ENCODE measurements at places on chromosomes 2 and 18.

- DNase-seq: no peak
Measured at GRCh38 chr2:28545590-28546200, 49.8 kb downstream of the PLB1 start.

DNA sequence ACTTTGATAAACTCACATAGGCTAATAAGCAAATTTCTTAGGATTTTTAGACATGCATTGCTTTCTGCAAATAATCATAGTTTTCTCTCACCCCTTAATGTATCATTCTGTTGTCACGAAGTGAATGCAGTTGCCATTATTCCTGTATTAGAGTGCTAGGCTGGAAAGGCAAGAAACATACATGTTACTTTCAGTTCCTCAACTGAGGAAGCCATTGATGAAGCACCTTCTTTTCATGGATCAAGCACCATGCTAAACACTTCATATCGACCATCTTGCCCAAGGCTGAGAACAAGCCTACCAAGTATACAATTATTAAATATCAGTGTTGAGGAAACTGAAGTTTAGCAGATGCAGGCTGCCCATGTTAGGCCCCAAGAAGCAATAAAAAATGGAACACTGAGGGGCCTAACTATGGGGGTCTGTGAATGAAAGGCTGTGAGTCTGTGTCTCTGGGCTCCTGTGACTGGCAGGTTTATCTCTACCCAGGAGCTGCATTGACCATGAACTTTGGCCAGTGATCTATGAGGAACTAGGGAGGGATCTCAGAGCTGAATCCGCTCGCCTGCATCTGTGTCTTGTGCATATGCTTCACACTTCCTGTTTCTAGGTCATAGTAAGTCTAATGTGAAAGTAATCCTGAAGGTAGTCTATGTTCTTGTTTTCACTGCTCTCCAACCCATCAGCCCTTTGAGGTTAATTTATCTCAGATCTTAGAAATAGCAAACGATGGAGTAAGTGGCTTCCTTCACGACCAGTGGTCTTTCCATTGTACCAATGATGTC, 16.0 kb upstream of the TSPYL6 start:
- no peak for DNase-seq

- DNase-seq: no peak
Measured at GRCh38 chr2:55954306-55955035, 30.9 kb upstream of the EFEMP1 start.

GRCh38 chr2:31440764-31441163, 26.2 kb upstream of the XDH start:
- no peak for DNase-seq

- peak; percentile 83 for DNase-seq
Measured at GRCh38 chr2:29455200-29455860, 340.1 kb downstream of the CLIP4 start.

DNA sequence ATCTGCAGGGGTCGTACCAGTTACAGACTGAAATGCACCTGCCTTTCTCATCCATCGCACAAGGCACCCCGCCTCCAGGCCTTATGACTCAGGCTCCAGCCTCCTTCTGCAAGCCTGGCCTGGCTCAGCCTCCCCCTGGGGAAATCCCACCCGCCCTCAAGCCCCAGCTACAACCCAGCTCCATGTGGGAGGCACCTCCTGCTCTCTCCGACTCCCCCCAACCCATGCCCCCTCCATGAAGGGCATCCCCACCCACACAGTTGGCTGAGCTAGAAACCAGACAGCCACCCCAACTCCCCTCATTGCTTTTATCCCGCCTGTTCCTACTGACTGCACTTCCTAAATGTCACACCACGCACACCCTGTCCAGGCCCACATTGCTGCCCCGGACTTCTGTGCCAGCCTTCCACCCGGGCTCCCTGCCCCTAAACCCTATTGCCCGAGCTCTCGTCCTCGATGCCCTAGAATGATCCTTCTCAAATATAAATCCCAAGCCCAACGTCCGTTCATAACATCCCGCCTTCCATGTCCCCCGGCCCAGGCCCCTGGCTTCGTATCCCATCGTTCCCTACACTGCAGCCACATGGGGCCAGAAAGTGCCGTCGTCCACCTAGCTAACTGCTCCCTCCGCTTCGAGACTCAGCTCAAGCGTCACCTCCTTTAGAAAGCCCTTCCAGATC, 9.9 kb downstream of the DNMT3A start:
- DNase-seq: no peak

GRCh38 chr18:24246143-24246542, 107.3 kb downstream of the CABYR start:
- DNase-seq: no peak

DNA sequence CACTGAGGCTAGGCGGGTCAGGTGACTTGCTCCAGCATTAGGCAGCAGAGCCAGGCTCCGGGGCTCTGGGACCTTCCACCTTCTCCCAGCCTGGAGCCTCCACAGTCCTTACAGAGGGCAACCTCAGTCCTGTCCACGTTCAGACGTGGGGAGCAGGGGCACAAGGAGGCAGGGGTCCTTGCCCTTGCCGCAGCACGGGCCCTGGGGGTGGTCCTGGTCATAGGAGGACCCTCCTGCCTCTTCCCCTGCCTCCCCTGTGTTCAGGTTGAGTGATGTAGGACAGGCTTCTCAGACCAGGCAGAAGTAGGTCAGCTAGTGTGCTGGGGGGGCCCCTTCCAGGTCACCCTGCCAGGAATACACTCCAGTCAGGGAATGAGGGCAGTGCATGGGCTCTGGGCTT, 5.4 kb upstream of the ARHGEF4 start:
- DNase-seq: no peak

- no peak for DNase-seq
Measured at GRCh38 chr2:147294825-147295392, 549.9 kb upstream of the ACVR2A start.

- no peak for DNase-seq
Measured at GRCh38 chr2:3728104-3729054, 25.0 kb downstream of the DCDC2C start.

DNA sequence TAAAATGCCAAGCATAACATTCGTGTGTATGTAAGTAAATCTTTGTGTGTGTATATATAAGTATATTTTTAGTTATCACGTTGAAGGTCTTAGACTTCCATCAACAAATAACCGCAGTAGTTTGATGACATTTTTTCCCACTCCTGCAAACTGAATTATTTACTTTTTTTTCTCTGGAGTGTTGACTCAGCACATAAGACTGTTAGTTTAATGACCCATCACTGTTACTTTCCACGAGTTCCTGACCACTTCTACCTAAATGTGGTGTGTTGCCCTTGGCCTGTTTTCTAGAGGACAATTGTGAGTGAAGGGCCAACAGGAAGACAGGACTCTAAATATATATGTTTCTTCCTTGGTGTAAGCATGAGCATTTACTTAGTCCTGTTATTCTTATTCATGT, 71.3 kb upstream of the TXNDC2 start:
- DNase-seq: no peak

DNA sequence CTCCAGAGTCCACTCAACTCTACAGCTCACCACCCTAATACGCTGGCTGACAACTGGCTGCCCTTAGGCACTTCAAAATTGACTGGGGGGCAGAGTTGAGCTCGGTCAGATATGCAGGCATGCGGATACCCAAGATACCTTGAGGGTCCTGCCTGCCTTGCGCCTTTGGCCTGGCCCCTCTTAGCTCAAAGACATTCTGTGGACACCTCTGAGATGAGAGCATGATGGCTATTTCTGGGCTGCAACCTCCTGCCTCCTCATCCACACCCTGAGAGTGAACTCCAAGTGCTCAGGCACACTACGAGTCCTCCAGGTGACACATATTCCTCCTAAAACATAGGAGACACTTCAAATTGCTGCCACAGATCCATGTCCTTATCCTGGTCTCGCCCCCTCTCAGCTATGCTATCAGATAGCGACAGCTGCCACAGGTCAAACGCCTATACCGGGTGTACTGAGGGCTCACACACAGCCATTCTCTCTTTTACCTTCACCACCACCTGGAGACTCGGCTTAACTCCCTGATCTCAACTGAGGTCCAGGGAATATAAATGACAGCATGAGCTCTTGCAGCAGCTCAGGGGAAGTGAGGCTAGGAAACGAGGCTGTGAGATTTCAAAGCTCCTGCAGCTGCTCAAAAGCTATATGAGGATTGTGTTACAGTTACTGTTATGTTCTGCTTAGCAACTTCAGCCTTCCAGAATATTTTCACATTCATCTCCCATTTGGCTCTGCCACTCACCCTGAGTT, 60.5 kb upstream of the TEX51 start:
- no peak for DNase-seq

GRCh38 chr2:221590861-221591365, 18.8 kb upstream of the EPHA4 start:
- no peak for DNase-seq

DNA sequence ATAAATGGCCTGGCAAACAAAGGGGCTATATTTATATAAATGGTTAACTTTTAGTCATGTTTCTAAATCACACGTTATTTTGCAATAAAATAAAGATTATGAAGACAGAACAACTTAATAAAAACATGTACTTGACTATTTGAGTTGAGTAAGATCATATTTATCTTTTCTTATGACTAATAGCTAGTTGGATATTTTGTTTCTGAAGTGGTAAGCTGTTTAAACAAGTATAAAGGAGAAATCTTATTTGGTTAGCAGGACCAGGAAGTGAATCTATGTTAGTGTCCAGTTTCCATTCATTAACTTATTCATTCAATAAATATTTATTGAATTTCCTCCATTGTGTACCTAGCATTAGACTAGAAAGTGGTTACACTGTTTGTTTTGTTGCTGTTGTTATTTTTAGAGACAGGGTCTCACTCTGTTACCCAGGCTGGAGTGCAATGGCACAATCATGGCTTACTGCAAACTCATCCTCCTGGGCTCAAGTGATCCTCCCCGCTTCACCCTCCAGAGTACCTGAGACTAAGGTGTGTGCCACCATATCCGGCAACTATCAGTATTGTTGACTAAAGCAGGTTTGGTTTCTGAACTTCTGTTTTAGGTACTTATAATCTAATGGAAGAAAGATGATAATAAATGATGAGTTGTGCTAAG, 312.6 kb downstream of the DPP10 start:
- no peak for DNase-seq

- DNase-seq: no peak
Measured at GRCh38 chr2:164981217-164981990, 26.1 kb upstream of the SLC38A11 start.

DNA sequence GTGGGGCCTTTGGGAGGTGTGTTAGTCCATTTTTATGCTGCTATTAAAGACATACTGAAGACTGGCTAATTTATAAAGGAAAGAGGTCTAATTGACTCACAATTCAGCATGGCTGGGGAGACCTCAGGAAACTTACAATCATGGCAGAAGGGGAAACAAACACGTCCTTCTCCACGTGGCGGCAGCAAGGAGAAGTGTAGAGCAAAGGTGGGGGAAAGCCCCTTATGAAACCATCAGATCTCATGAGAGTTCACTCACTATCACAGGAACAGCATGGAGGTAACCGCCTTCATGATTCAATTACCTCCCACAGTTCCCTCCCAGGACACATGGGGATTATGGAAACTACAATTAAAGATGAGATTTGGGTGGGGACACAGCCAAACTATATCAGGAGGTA, 187.1 kb upstream of the OSR1 start:
- no peak for DNase-seq

DNA sequence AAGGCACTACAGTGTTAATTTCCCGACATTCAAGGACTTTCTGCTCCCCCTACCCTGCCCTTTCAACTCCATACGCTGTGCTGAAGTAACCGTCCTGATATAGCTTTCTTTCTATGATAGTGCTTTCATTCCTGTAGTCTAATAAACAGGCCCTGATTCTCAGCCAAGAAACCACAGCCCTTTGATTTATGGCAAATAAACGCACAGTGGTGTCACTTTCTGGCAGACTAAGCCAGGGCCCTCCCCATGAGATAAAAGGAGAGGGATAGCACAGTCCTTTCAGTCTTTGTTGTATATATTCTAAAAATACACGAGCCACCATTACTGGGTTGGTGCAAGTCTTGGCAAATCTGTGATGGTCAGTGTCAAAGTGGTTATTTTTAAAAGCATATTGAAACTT, 291.2 kb downstream of the ALPK2 start:
- DNase-seq: no peak

DNA sequence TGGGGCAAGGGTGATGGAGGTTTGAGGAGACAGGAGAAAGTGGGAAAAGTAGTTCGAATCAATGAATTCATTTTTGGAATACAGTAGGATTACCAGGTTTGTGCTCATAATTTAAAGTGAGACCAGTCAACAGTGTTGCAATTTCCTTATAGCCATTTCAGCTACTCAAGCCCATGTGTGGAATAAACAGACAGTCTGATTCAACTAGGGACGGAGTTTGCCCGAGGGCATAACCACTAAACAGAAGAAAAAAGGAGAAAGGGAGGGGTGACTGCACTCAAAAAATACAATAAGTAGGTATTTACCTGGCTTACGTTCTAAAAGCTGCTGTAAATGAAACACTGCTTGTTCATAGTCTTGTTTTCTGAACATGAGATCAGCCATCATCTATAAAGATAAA, 55.2 kb downstream of the TTC21B start:
- no peak for DNase-seq

DNA sequence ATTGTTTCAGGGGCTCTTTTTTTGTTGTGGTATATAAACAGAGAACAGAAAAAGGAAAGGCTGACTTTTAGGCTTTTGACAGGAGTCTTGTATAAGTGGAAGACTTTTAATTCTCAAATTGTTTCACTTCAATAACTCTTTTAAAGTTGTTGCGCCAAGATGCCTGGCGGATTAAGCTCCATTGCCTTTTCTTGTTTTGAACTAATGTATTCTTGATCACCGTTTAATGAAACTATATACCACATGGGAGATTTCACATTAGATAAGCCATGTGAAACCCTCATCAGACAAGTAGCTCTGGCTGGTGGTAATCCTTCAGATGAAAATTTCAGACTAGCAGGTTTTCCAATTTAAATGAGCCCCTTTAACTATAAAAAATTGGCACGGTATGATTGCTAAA, 257.4 kb downstream of the CCDC178 start:
- DNase-seq: no peak

- no peak for DNase-seq
Measured at GRCh38 chr18:45958730-45959129, 8.4 kb downstream of the EPG5 start.
